ENCODE measurements at places on chromosomes 5 and 9.
A peak's percentile ranks its signal among the peaks of the same experiment; 100 is the strongest.

DNA sequence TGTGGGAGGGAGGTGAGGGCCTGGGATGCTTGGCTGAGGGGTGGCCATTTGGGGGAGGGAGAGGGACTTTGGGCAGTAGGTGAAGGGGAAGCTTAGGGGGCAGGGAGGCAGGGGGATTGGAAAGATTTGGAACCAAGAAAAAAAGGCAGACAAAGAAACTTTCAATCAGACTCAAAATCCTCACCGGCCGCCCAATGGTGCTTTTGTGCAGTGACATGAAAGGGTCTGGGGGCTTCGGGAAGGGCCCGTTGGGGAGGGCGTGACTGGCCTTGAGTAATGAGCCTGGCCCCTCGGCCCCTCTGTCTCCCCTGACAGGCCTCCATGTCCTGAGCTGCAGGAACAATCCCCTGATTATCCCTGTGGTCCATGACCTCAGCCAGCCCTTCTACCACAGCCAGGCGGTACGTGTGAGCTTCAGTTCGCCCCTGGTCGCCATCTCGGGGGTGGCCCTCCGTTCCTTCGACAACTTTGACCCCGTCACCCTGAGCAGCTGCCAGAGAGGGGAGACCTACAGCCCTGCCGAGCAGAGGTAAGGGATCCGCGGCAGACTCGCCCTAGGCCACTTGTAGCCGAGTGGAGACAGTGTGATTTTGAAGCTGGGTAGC, 181.1 kb downstream of the PAPPA start:
- DNase-seq: no peak

DNA sequence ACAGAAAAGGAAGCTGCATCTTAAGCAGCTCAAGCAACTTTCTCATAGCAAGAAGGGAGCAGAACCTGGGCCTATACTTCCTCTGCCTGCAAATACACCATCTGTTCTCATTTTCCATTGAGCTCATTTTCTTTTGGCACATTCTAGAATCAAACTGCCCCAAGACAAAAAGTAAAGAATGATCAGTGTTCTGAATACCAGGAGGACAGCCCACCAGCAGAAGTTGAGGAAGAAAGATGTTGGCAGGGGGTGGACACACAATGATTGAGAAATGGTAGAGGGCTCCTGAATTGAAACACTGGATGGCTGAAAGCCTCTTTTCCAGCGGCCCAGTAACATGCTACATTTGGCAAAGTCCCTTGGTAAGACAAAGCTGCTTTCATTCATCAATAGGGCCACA, 171.8 kb downstream of the MED10 start:
- no peak for DNase-seq

GRCh38 chr9:114446036-114446435, 58.3 kb upstream of the AKNA start:
- no peak for DNase-seq

GRCh38 chr9:124733964-124734740, 37.0 kb downstream of the NR6A1 start:
- no peak for DNase-seq

GRCh38 chr5:32753051-32753450, 41.9 kb downstream of the NPR3 start:
- no peak for DNase-seq

DNA sequence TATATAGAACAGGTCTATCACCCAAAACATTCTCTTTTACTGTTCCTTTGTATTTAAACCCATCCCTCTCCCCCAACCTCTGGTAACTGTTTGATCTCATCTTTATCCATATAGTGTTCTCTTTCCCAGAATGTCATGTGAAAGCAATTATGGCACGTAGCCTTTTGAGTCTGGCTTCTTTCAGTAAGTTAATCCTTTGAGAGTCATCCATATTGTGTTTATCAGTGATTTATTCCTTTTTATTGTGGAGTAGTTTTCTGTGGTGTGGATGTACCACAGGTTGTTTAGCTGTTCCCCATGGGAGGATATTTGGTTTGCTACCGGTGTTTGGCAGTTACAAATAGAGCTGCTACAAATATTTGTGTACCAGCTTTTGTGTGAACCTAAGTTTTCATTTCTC, 38.0 kb downstream of the HMGXB3 start:
- DNase-seq: no peak

GRCh38 chr5:168291342-168291963, at the start of gene WWC1:
Gene WWC1, plus strand, starts transcription at chr5:168291645. Its CDS starts 508 bp downstream, at chr5:168292153.
- DNase-seq: peak; percentile 90

GRCh38 chr5:318341-318897, 3.1 kb upstream of the AHRR start:
- no peak for DNase-seq

- no peak for DNase-seq
Measured at GRCh38 chr9:112621018-112621655, 96.8 kb downstream of the INIP start.

GRCh38 chr9:9142001-9142400, 1342.4 kb upstream of the DMAC1 start:
- DNase-seq: no peak

- no peak for DNase-seq
Measured at GRCh38 chr5:79001471-79001870, 16.4 kb upstream of the ARSB start.

- peak; percentile 37 for DNase-seq
Measured at GRCh38 chr9:15357050-15357653, 50.1 kb upstream of the TTC39B start.

DNA sequence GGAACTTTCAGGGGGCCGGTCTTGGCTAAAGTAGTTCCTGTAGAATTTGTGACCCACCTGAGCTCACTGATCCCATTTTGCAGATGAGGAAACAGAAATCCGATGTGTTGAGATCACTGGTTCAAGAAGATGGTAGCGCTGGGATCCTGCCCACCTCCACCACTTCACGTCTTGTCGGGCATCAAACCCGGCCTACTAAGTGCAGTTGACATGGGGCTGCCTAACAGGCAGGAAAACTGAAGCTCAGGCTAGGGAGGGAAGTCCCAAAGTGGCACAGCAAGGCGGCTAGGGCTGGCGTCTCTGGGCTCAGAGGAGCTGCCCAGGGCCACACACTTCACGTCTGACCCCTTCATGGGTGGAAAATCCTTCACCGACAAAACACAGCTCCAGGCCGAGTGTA, 502 bp upstream of the ENG start:
- DNase-seq: no peak

DNA sequence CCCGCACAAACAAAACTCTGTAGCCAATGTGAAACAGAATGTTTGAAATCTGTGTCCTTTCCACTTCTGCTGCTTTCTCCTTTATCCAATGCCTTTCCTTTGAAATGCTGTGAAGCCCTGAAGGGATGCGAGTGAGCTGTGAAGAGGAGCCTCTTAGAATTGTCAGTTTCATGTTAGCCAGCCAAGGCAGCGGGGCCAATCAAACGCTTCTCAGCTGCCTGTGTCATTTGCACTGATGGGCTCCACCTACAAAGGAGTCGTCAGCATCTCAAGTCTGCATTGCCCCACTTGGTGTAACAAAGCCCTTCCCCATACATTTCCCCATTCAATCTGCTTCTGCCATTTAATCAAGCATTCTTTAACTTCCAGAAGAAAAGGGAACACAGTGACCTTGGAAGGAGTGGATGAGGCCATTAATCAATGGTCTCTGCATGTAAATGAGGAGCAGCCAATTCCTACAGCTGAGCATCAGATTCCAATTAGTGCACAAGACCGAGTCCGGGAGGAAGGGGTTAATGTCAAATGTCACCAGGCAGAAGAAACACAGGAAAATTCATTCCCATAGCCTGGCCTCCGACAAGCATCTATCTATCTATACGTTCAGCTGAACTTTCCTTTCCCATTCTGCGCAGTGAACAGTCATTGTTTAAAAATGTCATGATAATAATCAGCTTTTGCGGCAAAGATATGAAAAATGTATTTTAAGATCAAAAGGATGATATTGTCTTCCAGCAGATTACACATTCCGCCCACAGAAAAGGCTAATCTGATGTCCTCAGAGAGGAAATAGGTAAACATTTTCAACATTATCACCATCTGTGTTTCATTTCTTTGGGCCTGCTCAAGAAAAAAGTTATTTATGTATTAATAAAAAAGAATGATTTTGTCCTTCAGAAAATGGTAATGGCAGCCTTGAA, 154.6 kb downstream of the FSTL4 start:
- DNase-seq: peak; percentile 53

- DNase-seq: no peak
Measured at GRCh38 chr5:55852503-55852902, 1.3 kb downstream of the IL31RA start.

DNA sequence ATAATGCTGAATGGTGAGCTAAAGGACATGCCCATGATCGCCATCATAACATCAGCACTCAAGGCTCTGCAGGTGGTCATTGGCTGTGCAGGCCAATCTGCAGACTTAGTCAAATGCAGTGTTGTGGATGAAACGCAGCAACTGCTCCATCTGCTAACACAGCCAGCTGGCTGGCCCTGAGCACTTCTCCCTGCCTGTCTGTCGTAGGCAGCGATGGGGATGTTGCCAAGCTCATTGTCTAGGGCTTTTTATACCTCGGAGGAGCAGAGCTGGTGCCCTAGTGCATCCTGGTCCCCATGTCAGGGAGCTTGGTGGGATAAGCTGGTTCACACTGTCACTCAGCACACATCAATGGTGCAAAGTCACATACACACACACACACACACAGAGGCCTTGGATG, 189.4 kb downstream of the TENT4A start:
- no peak for DNase-seq

GRCh38 chr5:78597068-78597973, 51.3 kb downstream of the LHFPL2 start:
- DNase-seq: no peak

- peak; percentile 68 for DNase-seq
Measured at GRCh38 chr9:71681708-71682272, 86.5 kb downstream of the CEMIP2 start.

- DNase-seq: no peak
Measured at GRCh38 chr5:168877132-168877892, 298.1 kb upstream of the PANK3 start.

DNA sequence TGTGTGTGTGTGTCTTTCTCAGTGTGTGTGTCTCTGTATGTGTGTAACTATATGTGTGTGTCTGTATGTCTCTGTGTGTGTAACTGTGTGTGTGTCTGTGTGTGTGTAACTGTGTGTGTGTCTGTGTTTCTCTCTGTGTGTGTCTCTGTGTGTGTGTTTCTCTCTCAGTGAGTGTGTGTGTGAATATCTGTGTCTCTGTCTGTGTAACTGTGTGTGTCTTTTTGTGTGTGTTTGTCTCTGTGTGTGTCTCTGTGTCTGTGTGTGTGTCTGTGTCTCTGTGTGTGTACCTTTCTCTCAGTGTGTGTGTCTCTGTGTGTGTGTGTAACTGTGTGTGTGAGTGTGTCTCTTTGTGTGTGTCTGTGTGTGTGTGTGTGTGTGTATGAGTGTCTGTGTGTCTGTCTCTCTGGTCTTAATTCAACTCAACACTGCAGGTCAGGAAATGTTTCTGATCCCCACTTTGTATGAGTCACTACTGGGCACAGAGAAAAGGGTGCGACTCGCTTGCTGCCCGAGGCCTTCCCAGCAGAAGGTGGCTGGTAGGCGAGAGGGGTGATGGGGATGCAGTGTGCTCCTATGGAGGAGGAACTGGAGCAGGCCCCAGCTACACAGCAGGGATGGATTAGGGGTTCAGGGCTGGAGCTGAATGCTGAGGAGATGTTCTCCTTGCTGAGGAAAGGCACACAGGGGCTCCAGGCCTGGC, 52.1 kb downstream of the NSG2 start:
- no peak for DNase-seq

DNA sequence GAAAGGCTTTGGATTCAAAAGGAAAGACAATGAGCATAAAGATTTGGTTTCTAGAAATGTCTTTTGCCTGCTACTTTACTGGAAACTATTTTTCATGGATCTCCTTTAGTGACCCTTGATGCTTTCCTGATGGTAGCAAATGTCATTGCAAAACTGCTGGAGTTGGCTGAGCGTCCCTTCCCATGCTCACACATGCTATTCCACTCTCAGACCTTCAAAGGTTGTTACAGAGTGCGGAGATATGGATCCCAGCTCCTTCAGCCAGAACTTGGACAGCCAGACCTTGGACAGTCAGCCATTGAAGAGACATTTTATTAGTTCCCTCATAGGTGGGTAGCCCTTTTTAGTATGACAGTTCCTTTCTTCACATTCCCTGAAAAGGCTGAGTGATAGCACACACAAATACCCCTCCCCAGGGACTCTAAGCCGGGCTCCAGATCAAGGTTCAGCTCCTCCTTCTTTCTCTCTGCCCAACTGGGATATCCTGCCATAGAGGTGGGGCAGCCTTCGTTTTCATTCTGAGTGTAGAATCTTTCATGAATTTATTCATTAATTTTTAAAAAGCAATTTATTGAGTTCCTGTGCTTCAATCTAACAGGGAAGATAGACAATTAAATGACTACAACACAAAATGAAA, 153.3 kb upstream of the SLC44A1 start:
- DNase-seq: no peak

GRCh38 chr5:42887575-42887974, 75.9 kb upstream of the SELENOP start:
- DNase-seq: no peak

- DNase-seq: no peak
Measured at GRCh38 chr5:14451871-14452270, 129.7 kb upstream of the OTULINL start.

DNA sequence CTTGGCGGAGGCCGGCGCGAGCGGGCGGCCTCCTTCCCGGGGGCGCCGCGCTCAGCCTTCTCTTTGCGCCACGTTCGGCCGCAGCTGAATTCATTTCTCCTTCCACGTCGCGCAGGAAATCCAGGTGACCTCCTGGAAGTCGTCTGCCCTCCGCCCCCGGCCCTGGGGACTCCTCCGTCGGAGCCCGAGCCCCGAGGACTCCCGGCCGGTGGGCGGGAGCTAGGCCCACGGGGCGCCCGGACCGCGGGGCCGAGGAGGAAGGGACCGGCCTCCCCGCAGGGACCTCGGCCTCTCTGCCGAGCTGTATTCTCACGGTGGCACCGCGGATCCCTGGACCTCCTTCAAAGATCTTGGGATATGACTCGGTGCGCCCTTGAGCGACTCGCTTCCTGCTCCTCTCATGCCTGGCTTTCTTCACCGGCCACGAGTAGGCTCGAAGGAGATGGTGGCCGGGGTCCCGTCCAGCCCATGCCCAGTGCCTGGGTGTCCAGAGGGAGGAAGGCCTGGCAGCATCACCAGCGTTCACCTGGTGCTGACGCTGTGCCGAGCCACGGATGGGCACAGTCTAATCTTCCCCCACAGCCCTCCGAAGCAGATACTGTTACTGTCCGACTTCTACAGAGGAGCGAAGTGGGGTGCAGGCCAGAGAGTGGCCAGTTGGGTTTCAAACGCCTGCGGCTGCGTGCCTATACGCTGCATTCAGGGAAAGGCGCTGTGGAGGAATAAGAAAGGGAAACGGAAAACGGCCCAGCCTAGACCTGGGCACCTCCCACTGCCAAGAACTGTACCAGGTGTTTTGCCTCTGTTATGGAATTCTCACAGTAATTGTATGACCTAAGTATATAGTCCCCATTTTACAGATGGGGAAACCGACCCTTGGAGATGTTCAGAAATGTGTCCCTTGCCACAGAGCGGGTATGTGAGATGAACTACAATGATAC, 47.3 kb downstream of the PAX5 start:
- peak; percentile 27 for DNase-seq

DNA sequence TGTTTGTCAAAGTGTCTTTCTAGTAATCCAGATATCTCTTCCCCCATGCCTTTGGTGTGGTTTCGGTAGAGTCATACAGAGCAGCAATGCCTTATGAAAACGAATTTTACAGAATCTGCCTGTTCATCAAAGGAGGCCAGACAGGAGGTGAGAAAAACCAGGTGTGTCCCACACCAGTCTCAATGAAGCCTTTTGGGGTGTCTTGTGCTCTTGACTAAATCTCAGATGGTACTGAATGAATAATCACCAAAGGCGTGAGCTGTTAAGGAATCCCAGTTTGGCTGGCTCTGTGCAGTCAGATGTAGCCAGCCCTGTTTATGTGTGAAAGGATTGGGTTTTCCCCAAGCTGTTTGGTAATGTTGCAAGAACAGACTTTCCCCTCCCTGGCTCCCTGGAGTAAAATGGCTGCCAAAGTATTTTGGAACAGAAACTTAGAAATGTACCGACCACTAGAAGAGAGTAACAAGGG, 70.8 kb upstream of the CDKN2B start:
- no peak for DNase-seq
